ENCODE measurements at places on chromosomes 12 and 14.

DNA sequence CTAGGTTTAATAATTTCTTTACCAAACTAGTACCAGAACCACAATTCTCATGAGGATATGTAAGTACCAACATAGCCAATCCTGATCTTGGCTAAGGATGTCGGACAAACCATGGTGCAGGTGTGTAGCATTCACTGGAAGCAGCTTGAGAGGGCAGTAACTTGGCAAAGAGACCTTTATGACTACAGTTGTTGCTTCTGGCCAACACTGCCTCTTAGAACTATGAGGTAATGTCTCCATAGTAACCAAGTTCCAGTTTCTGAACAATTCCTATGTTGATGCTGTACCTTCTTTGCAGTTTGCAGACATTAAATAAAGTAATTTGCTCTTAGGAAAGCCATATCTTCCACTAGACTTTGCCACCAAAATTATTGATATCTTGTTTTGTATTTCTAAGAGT, at the start of gene LMNTD1:
Gene LMNTD1 (minus strand): TSS at position 186 of the 400 bp plus-strand sequence. CDS start 324 bp downstream, outside the sequence.
- no peak for DNase-seq

DNA sequence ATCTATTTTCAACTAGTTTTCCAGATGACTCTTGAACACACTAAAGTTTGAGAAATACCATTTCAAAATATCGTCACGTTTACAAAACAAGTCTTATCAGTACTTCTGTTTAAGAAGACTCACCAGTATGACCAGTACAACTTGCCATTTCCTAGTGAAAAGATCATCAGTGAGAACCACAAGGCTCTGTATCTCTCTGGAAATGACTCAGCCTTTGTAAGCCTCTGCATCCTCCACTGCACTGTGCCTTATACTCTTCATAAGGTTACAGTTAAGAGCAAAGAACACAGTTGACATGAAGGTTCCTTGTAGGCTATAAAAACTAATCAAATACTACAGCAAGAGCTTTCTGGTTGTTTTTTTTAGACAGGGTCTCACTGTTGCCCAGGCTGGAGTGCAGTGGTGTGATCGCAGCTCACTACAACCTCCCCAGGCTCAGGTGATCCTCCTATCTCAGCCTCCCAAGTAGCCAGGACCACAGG, 5.7 kb upstream of the VTI1B start:
- DNase-seq = no peak

- no peak for DNase-seq
Measured at GRCh38 chr12:12099102-12099501, 28.4 kb downstream of the BCL2L14 start.

GRCh38 chr14:76867516-76868453, 41.6 kb downstream of the LRRC74A start:
- peak; percentile 19 for DNase-seq

- DNase-seq = no peak
Measured at GRCh38 chr12:27180906-27181505, 63.1 kb upstream of the STK38L start.

DNA sequence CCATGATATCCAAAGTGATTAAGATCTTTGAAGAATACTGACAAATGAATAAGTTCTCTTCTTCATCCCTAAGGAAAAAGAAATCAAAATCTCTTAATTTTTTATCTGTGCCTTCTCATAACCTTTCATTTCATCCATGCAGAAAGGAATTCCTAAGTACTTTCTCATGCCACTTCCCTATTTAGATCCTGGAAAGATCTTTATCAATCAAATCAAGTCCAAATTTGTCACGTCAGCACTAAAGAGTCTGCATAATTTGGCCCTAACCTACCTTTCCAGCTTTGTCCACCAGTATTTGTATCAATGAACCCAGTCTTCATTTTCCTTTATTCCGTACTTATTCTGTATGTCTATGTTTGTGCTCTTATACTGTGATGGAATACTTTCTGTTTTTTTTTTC, 41.2 kb downstream of the VEZT start:
- DNase-seq = no peak

DNA sequence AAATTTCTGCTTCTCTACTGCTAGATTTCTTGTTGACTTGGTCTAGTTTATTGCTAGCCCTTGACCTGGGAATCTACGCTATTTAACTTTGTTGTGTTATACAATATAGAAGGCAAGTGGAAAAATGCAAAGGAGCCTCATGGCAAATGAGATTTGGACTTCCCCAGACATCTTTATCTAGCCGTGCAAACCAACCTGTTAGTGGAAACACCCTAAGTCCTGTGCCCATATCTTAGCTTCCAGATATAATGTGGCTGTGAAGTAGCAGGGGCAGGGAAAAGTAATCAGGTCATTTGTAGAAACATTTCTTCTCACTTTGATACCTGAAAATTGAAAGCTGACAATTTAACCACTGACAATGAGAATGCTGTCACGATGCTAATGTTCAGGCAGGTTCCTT, 90.7 kb upstream of the ATP2B1 start:
- no peak for DNase-seq

DNA sequence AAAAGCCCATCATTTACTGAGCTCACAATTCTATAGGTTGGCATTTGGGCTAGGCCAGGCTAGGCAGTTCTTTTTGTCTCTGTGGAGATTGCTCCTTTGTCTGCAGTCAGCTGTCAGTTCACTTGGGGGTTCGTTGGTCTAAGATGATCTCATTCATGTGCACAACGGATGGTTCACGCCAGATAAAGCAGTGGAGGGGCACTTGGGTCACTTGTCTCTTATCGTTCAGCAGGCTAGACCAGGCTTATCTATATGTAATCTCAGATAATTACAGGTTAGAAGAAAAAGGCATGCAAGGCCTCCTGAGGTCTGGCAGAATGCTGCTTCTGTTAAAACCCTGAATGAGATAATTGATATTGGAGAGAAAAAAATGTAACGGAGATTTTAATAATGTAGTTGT, 119.0 kb upstream of the ATP2B1 start:
- DNase-seq = no peak

GRCh38 chr12:1848745-1849144, 28.4 kb downstream of the LRTM2 start:
- no peak for DNase-seq

- DNase-seq = no peak
Measured at GRCh38 chr14:53896726-53897125, 59.9 kb downstream of the BMP4 start.

GRCh38 chr14:20035938-20036337, at the start of gene OR4K13:
Gene OR4K13, minus strand, starts transcription at chr14:20036038. Its CDS starts 1,280 bp downstream, at chr14:20034758.
- no peak for DNase-seq

GRCh38 chr12:65323070-65323469, 44.6 kb downstream of the MSRB3 start:
- DNase-seq = no peak

GRCh38 chr12:107131832-107132616, 38.7 kb upstream of the CRY1 start:
- peak; percentile 4 for DNase-seq

DNA sequence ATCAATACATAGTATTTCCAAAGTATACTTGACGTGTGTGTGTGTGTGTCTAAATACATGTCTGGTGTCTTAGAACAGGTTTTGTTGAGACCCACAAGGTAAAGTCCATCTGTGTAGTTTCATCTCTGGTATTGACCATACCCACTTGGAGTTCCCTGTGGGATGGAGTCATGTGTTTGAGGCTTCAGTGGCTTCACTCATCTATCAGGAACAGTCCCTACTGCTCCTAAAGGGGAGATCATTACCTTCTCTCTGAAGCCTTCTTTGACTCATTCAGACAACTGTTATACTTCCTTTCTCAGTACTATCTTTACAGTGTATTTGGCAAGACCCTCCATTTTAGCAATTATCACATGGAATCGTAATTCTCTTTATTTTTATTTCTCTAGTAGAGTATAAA, 14.2 kb downstream of the RAB21 start:
- no peak for DNase-seq

GRCh38 chr12:53067993-53068770, 11.0 kb downstream of the SPRYD3 start:
- no peak for DNase-seq

- no peak for DNase-seq
Measured at GRCh38 chr12:116640281-116640680, 81.1 kb downstream of the MAP1LC3B2 start.

DNA sequence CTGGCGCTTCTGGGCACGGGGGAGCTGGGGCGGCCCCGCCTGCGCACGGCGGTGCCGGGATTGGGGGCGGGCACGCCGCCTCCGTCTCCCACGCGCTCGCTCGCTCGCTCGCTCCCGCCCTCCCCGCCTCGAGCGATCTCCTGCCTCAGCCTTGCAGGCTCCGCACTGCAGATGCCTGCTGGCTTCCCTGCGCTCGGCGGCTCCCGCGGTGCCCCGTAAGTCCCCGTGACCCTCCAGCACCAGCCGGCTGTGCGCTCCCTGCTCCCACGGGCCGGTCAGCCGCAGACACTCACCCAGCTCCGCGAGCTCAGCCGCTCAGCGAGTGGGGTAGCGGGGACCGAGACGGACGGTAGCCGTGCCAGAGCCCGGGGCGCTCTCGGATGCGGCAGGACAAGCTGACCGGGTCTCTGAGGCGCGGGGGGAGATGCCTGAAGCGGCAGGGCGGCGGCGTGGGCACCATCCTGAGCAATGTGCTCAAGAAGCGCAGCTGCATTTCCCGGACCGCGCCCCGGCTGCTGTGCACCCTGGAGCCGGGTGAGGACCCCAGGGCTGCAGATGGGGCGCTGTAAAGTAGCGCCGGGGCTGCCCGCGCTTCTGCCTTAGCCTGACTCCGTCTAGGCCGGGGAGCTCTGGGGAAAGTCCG, at the start of gene TBC1D30:
Gene TBC1D30 (plus strand): TSS at position 148 of the 643 bp plus-strand sequence. CDS start 233 bp downstream, at position 381.
- peak; percentile 24 for DNase-seq

DNA sequence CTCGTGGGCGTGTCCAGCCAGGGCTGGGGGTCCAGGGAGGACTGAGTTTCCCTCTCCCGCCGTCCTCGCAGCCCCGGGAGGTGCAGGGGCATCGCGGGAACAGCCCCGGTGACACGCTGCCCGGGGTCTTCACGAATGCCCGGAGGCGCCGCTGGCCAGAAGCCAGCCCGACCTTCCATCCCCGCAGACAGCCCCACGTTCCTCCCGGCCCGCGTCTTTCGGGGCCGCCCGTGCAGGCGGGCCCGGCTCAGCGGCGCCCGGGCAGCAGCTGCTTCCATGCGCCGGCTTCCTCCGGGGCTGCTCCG, 827 bp upstream of the TEDC1 start:
- DNase-seq = no peak

GRCh38 chr14:44396226-44396625, 110.9 kb downstream of the FSCB start:
- no peak for DNase-seq

- no peak for DNase-seq
Measured at GRCh38 chr14:87111126-87111525, 881.9 kb downstream of the GALC start.

- DNase-seq = no peak
Measured at GRCh38 chr12:120229487-120230325, 28.8 kb upstream of the RPLP0 start.

DNA sequence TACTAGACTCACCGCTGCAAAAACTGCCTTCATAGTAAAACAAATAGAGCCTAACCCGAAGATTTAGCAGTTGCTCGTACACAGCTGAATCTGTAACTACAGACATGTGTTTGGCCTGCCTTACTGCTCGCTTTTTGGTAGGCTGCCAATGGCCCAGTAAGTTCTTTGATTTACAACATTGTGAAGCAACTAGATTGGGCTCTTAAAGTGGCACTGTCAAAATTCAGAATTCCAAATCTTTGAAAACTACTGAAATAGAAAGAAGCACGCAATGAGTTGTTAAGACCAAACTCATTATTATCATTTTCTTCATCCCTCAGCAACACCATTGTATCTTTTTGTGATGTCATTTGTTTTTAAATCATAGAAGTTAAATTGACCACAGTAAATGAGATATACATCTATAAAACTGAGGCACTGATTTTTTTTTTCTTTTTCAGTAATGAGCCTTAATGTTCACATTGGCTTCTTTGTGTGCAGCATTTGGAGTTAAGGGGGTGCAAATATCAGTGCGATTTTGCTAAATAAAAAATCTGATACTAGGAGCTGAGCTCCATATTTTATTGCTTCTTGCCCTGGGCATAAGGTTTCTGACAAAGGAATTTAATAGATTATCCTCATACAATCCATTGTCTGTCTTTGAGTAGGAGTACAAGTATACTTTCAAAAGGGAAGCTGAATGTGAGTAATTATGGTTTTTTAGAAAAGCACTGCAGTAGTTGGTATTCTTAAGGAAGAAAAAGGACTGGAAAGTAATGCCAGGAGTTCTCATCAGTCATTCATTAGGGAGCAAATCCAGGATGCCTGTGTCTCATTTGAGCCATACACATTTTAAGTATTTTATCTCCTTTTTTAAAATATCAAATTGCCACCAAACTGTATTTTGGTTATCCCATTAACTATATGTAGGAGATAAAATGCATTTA, 138.5 kb downstream of the KICS2 start:
- DNase-seq = no peak

DNA sequence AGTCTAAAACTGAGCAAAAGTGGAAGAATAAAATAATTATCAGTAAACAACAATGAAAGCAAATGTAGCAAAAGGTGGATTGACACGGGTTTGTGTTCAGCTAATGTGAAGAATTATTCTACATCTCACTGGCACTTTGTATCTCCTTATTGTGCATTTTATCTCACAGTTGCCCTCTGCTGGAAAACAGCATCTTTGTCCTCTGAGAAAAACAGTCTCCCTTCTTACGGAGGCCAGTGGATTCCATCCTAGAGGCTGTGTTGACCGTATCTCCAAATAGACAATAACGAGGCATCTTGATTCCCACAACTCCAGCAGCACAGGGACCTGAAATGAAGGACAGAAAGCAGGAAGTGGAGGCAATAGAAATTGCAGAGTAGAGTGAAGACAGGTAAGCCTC, 51.3 kb upstream of the PLBD1 start:
- no peak for DNase-seq

GRCh38 chr14:37901978-37902377, 305.7 kb upstream of the SSTR1 start:
- DNase-seq = no peak

DNA sequence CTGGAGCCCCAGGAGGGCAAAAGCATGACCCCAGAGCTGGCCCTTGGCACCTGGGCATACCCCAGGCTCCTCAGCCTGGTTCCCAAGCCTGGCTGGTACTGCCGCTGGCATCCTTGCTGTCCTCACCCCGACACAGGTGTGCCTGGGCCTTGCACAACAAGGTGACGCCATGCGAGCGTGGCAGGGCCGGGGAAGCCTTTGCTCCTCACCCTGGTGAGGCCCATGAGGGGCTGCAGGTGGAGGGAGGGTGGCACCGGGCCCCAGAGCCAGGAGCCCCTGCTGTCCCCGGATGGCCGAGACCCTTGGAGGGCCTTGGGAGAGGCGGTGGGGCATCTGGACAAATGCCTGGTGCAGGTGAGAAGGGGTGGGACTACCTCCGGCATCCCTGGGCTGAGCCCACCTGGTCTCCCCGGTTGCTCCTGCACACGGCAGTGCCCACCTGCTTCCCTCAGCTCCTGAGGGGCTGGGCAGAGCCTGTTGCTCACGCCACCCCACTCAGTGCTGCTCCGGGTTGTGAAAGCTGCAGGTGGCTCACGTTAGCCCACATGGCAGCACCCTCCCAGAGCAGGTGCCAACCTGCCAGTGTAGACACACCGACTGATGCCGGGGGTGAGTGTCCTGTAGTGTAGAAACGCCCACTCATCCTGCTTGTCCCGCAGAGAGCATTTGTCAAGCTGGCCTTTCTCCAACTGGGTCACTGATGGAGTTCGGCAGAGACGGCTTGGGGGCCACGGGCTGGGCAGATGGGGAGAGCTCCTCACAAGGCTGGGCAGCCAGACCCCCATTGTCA, 24.6 kb upstream of the KIF26A start:
- DNase-seq = no peak

All from activated T-cell treated with anti-CD3 and anti-CD28 coated beads for 4 hours (primary cell).